ENCODE measurements at places on chromosomes 2 and 18.

DNA sequence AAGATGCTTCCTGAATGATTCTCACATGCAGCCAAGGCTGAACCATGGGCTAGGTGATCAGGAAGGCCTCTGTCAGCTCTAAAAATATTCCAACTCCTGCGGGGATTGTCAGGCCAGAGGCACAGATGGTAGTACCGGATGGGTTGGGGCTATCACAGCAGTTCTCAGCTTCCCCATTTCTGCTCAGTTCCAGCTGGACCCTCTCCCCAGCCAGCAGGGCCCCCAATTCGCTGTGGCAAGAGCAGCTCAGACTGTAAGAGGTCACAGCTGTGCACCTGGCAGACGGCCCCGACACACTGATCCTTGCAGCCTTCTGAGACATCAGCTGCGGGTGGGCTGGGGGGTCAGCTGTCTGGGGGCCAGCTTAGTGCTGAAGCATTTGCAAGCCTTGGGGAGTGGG is 43.6 kb upstream of the TCF7L1 start:
- DNase-seq: no peak

DNA sequence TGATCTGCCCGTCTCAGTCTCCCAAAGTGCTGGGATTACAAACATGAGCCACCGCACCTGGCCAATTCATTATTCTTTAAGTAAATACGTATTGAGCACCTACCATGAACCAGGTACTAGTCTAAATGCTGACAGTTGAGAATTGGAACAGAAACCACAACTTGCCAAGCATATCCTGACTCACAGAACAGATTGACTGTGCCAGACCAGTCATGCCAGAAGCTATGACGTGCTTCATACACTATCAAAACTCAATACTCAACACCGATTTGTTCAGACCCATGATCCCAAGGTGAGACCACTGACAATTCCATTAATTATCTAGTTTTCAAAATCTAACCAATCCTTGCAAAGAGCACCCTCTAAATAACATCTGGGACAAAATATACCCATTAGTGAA is 148.6 kb downstream of the B3GNT2 start:
- no peak for DNase-seq

- no peak for DNase-seq
These were observed 138.9 kb upstream of the HAAO start for GRCh38 chr2:42931146-42931817.

DNA sequence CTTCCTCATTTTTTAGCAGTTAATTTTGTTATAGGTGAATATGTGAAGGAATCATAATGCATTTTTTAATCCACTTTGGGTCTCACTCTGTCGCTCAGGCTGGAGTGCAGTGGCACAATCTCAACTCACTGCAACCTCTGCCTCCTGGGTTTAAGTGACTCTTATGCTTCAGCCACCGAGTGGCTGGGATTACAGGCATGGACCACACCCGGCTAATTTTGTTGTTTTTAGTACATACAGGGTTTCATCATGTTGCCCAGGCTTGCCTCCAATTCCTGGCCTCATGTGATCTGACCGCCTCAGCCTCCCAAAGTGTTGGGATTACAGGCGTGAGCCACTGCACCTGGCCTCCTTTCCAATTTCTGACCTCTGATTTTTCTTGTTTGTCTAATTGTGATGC is 17.7 kb downstream of the SCYGR5 start:
- DNase-seq: no peak

DNA sequence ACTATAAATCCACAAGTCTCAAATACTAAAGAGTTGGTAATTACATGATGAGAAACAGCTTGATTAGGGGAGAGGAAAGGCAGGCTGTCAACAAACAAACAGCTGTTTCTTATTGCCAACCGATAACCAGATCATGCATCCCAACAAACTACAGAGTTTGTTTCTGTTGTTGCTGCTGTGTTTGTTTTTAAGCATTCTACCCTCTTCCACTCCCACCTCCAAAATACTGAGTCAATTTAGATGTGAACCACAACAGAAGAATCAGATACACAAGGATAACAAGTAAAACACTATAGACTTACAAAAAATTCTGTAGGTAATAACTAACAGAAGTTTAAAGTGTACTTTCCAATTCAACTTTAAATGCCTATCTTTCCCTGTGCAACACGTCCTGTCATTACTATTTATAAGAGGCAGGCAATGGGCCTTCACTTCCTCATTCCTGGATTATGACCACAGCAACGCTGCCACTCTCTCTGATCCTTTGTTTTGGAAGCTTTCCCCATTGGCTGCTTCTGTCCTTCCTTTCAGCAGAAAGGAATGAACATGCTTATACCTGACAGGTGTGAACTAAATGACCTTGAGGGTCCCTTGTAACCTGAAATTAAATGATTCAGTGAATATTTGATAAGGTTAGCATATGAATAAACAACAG is 152.0 kb downstream of the SRBD1 start:
- no peak for DNase-seq

DNA sequence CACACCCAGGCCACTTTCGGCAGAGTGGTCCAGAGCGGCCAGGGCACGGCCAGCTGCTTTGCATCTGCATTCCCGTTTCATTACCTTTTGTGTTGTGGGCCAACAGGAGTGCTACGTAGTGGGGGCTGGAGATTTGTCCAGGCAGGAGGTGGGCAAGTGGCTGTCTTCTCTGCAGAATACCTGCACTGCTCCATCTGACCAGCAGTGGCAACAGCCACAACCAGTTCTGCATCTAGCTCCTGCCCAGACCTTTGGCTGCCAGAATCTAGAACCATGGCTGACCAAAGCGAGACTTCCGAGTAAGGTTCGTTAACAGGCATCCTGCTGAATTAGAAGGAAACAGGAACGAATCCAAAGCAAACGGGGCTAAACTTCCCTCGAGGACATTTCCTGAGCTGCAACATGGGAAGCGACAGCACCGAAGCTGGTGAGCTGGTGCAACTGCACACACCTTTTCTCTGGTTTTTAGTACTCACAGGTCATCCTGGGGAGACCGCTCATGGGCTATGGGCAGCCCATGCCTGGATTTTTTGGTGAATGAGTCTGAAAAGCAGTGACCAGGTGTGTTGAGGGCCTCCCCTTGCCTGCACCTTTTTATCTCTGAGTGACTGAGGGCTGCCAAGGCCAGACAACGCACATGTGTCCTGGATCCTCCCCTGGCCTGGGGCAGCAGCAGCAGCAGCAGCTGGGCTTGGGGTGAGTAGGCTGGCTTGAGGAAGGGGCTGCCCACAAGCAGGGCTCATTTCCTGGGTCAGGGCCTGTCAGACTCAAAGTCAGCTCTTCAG is 10.5 kb downstream of the GDF7 start:
- DNase-seq: no peak

DNA sequence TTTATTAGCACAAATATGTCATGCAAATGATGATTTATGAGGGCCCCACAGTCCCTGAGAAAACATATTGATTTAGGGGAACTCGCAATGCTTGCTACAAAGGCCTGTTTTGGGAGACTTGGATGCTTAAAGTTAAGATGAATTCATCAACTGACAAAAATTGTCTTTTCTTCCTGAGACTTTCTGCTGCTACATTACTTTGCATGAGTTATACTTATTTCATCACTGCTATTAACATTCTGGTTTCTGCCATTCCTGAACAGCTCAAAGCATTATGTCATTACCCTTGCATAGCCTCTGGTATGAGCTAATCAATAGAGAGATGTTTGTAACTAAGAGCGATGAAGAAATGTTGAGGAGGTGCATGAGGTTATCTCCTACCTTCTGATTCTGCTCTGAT is 74.4 kb downstream of the SOX11 start:
- no peak for DNase-seq

DNA sequence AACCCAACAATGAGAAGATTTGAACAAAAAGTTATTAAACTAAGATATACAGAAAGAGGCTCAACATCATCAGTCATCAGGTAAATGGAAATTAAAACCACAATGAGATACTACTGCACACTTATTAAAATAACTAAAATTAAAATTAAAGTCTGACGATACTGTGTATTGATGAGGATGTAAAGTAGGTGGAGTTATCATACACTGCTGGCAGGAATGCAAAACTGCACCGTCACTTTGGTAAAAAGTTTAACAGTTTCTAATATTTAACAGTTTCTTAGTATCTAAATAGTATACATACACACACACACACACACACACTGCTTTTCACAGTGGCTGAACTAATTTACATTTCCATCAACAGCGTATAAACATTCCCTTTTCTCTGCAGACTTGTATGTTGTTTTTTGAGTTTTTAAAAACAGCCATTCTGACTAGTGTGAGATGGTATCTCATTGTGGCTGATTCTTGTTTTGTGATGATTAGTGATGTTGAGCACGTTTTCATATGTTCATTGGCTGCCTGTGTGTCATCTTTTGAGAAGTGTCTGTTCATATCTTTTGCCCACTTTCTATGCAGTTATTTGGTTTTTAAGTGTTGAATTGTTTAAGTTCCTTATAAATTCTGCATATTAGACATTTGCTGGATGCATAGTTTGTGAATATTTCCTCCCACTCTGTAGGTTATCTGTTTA is 726.9 kb upstream of the CHAC2 start:
- no peak for DNase-seq

Data from activated T-cell treated with anti-CD3 and anti-CD28 coated beads, Interleukin-2, amount 50 U/mL, for 24 hours (primary cell).